Hindlimb muscle (tissue), 1 donor: ENCODE measurements at places on chromosomes 16 and 17. TPM values are rescaled to one million over a fixed set of nuclear protein-coding genes. Genes with fewer than 3 reads are reported as not detected.

Gene CCT6B
- 1.7 TPM for polyA plus RNA-seq

Gene IL17C
- not detected for polyA plus RNA-seq

Gene ZDHHC7
- polyA plus RNA-seq: 31.5 TPM

Gene KLHL10
- polyA plus RNA-seq: 0.15 TPM

Gene CDH8
- 2.4 TPM for polyA plus RNA-seq

Gene FMNL1
- polyA plus RNA-seq: 10.0 TPM

Gene ABCA8
- polyA plus RNA-seq: 51.5 TPM

Gene AIPL1
- not detected for polyA plus RNA-seq

DNA sequence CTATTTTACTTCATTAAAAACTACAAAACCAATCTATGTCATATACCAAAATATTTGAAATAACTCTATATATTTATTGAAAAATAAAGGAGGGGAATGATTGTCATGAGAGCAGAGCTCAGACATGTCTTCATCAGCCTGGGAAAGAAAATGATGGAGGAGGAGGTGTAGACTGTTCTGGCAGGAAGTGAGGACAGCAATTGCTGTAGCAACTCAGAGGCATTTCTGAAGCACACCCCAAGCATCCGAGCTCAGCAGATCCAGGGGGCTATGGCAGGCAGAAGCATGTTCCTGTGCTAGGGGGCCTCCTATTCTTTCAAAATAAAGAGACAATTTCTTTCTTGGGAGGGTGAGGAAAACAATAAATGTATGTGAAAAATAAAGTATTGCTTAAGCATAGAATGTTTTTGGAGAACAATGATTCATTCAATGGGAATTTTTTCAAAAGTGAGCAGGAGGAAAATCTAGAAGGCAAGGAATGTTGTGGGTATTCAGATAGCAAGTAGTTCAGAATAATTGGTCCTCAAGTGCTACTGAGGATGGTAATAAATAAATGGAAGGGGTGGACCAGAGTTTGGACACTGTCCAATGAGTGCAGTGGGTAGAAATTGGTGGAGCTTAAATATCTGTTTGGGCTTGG lies 383.4 kb downstream of the CDH11 start:
- DNase-seq: no peak

DNA sequence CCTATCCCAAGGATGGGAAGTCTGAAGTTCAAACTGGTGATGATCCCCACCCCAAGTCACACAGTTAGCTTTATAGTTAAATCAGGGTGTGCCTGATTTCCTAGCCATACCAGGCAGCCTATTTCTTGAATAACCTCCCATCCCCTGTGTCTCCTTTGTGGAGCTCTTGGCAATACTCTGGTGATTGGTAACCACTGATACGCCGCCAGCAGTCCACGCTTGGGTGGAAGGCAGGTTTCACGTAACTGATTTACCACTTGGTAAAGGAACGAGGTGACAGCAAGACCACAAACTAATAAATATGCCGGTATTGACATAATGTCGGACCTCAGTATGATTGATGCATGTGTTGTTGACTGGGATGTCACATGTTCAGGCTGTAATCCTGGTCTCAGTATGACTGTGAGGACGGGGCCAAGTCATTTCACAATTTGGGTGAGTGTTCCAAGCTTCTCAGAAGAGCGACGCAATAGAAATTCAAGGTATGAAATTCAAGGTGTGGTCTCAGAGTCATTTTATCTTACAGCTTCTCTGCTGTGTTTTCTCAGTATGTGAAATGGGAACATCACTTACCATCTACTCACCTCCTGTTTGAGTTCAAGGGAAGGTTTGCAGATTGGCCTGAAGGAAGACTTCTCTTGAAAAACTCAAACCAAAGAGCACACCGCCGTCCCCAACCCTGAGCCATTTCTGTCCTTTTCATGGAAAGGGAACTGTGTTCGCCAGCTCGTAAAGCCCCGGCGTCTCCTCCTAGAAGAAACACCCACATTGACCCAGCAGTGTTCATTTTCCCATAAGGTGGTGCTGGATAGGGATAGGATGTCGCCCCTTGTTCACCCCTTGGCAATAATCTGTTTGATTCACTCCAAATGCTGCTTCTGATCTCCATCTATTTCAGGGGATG lies 678.9 kb downstream of the WWOX start:
- DNase-seq: no peak

DNA sequence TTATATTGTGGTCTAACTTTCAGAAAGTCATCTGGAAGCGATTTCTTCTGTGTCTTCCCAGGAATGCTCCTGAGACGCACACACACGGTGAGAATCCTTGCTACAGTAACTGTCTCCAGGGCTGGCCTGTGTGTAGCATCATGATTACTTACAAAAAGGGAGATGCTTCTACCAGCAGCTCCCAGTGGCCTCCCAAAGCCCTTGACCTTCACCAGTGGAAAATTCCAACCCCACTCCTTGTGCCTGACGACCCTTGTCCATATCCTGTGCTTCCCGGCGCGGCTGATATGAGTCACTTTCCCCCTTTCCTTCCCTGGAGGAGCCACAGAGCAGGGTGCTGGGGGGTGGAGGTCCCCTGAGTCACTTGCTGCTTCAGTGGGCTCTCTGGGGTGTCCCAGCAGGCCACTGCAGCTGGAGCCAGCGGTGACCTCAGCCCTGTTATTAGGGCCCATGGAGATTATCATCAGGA lies 22.1 kb upstream of the NAT9 start:
- DNase-seq: no peak

GRCh38 chr17:36524428-36524876 lies 10.2 kb downstream of the MYO19 start:
- DNase-seq: no peak

DNA sequence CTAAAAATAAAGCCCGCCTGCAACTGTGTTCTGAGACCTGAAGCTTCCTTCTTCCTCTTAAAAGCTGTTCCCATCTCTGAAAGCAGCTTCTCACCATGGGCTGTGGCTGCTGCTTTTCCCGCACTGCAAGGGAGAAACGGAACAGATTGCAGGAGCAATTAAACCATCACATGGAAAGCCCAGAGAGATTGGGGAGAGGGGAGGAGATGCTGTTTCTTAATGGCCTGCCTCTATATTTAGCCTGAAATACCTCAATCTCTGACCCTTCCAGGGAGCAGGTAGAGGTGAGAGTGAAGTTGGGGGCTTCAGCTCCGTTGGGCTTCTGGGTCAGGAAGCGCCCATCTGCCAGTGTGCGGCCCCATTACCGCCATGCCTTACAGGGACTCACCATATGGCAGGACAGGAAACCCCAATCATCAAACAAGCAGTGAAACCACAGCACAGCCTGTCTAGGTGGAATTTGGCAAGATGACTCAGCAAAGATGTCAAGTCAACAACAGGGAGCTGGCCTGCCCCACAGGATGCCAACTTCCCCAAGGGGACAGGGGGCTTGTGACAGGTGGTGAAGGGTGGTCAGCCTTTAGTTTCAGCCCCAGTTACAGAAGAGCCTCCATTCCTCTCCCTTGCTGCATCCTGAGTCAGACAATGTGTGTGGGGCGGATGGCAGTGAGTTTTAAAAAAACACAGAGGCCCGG lies 286.6 kb upstream of the CCL2 start:
- no peak for DNase-seq

- no peak for DNase-seq
Measured at GRCh38 chr17:8155996-8156245, 3.7 kb upstream of the PER1 start.

DNA sequence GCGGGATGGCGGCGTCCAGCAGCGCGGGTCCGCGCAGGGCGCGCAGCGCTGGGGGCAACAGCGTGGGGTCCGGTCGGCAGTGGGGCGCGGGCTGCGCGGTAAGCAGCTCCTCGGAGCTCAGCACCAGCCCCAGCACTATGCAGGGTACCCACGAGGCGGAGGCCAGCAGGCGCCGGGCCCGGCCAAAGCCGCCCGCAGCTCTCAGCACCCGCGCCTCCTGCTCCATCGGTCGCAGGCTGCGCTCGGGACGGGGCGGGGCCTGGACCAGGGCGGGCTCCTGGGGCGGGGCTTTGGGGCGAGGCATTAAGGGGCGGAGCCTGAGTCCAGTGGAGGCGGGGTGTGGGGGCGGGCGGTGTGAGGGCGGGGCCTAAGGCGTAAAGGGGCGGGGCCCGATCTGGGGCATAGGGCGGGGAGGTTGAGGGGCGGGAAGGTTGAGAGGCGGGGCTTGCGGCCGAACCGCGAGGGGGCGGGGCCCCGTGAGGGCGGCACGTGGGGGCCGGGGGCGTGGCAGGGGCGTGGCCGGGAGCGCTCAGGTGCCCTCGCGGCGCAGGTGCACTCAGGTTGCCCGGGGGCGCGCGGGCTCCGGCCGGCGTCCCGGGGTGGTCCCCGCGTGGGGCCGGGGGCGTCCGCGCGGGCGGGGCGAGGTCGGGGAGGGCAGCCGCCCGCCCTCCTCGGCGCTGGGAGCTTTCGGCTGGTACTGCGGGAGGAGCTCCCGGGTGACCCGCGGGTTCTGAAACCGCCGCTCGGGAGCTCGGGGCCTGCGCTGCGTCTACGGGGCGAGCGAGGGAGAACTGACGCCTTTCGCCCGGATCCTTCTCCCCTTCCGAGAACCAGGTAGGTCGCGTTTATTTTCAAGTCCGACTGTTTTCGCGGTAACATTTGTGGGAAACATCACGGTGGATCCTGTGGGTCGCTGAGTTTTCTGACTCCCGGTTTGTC lies 1.4 kb upstream of the SLC22A31 start:
- peak; percentile 36 for DNase-seq

GRCh38 chr17:56114469-56114868 lies 38.8 kb upstream of the ANKFN1 start:
- DNase-seq: no peak

DNA sequence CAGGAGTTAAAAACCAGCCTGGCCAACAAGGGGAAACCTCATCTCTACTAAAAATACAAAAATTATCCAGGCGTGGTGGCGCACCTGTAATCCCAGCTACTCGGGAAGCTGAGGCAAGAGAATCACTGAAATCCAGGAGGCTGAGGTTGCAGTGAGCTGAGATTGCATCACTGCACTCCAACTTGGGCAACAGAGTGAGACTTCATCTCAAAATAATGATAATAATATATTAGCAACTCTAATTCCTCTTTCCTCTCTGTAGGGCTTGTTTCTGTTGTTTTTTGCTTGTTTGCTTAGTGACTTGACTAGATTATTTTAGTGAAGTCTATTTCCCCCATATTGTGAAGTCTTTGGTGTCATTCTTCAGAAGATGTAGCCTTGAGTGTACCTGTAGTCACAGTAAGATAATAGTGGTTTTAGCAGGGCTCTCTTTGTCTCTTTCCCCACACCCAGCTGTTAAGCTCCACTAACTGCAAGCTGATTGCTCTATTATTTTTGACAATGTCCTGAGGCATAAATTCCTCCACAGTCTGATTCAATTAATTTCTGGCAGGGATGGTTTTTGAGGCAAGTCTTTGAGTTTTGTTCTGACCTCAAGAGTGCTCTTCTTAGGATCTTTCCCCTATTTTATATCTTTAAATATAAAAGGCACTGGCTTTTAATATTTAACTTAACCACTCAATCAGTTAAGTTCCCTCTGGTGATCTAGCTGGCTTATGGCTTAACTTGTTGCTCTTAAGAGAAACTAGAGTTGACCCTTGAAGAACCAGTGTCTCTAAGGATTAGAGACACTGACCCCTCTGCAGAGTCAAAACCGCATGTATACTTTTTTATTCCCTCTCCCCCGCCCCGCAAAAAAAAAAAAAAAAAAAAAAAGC lies 18.6 kb upstream of the TNFSF12 start:
- DNase-seq: no peak

- peak; percentile 100 for DNase-seq
Measured at GRCh38 chr17:18038861-18039534, at the start of the genes ATPAF2 and GID4. Gene ATPAF2 (minus strand): TSS chr17:18039168. CDS start chr17:18039013, 155 bp downstream. Gene GID4 (plus strand): TSS chr17:18039408. CDS start chr17:18039465, 57 bp downstream.
